ENCODE measurements at places on chromosomes 7 and 10.
A peak's percentile ranks its signal among the peaks of the same experiment; 100 is the strongest.

DNA sequence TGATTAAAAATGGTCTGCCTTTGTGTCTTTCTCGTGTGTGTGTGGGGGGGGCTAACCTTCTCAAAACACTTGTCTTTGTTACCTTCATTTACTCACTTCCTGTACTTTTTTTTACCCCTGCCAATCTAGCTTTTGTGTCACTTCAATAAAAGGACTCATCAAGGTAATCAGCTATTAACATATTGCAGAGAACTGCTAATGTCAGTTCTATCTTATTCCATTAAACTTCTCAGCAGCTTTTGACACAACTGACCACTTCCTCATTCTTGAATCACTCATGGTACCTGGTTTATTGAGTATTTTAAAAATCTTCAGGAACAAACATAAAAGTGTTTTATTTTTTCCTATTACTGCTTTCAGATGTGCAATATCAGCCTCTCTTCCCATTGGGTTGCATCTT is 59.8 kb downstream of the SLC25A40 start:
- DNase-seq, result no peak

GRCh38 chr7:27096768-27097514 is 1.1 kb upstream of the HOXA1 start:
- no peak for DNase-seq

- peak; percentile 23 for DNase-seq
Measured at GRCh38 chr10:111077785-111078504, 1.1 kb downstream of the ADRA2A start.

- no peak for DNase-seq
Measured at GRCh38 chr10:129491123-129491734, 24.2 kb downstream of the MGMT start.

DNA sequence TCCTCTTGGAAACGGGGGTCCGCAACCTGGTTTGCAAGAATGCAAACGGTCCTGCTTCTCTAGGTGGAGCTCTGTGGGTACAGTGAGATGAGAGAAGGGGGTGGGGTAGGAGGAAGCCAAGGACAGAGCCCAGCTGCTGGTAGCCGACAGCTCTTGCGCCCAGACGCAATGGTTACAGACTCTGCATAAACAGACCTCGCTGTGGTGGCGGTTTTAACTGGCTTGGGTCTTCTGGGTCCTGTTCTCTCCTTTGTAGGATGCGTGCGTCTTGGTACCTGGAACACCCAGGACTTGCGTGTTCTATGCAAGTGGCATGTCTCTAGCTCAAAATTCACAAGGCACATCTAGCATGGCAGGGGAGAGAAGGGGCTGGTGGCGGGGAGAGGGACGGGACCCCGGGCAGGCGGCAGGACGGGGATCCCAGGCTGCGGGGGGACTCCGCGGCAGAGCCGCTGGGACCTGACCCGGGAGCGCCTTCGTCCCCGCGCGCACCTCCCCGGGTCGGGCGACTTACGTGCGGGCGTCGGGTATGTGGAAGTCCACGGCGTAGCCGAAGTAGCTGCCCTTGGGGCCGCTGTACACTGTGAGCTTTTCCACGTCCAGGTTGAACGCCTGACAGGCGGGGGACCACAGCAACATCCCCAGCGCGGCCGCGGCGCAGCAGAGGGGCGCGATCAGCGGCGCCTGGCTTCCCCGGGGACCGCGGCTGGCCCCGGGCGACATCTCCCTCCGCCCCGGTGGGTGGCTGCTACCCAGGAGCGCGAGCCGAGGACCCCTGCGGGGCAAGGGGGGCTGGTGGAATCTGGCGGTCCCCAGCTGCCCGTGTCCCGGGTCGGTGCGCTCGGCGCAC is 448 bp downstream of the ITGA8 start:
- DNase-seq, result peak; percentile 7

GRCh38 chr7:10703981-10704380 is 269.7 kb upstream of the PHF14 start:
- no peak for DNase-seq

DNA sequence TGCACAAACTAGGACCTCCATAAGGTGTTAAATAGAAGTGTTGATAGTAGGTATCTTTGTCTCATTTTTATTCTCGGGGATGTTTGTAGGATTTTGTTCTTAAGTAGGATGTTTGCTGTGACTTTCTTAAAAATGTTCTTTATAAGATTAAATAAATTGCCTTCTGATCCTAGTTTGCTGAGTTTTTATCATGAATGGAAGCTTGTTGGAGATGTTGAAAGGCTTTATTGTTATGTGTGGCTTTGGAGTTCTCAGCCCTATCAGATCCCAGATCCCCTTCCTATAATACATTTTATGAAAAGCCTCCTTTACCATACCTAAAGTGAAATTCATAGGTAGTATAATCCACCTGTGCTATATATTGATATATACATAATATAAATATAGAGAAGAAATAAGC is 40.1 kb downstream of the NHLRC2 start:
- no peak for DNase-seq

GRCh38 chr10:26805567-26806245 is 55.1 kb downstream of the ABI1 start:
- no peak for DNase-seq

DNA sequence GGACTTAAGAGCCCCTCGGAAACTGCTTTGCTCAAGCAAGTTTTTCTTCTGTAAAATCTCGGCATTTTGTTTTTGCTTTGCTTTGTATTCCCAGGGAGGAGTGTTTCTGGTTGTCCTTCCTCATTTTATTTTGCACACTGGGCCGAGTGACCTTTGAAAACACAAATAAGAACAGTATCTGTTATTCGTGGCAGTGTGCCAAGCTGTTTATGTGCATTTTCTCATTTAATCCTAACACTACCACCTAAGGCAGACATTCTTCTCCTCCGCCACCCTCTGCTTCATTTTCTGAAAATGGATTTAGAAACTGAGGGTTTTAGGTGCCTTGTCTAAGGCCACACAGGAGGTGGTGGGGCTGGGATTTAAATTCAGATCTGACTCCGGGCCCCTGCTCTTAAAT is 218.5 kb downstream of the TCF7L2 start:
- no peak for DNase-seq

GRCh38 chr7:29483219-29484104 is 80.2 kb upstream of the PRR15 start:
- DNase-seq, result no peak

GRCh38 chr10:44397476-44398225 is 12.8 kb upstream of the CXCL12 start:
- no peak for DNase-seq

GRCh38 chr7:30926313-30926712 is 14.7 kb downstream of the AQP1 start:
- DNase-seq, result no peak

GRCh38 chr7:14144538-14144937 is 155.1 kb upstream of the ETV1 start:
- peak; percentile 84 for DNase-seq

DNA sequence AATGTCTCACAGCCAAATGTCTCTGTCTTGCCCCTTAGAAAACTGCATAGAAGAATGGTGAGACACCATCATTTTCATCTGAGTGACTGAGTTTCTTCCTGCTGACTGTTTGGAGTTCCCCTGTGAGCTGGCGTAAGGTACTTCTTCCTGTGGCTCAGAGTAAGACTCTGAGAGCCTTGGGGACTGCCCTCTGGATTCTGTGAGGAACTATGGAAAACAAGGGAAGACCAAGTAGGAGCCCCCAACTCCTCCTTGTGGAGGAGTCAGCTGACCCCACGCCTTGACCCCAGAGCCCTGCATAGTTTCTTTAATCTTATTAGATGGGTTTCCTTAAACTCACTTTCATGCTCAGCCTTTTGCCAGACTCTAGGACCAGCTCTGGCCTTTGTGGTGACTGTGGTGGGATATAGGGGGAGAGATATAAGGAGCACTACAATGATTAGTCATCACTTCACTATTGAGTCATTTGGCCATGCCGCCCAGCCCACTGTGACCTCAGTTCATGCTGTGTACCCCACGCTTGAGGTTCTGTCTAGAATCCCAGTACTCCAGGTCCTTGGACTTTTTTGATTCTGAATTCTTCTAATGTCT is 51.8 kb upstream of the FAM133B start:
- DNase-seq, result no peak

DNA sequence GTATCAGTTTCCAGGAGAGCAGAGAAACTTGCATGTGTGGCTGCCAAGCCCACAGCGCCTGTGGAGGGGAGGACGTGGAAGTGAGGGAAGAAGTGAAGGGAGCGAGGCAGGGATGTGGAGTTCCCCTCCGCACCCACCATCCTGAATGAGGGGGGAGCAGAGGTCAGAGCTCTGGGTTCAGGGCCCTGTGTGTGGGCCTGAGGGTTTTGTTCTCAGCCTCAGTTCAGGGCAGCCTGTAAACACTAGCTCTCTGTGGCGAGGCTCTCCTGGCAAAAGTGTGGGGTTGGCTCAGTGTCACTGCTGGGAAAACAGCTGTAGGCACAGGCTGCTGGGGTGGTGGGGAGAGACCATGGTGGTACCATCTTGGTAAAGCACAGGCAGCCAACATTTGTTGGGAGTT is 108.4 kb downstream of the C10orf105 start:
- DNase-seq, result no peak

GRCh38 chr7:129832701-129833227 is 120.0 kb downstream of the UBE2H start:
- no peak for DNase-seq

GRCh38 chr7:121011401-121011800 is 22.9 kb downstream of the CPED1 start:
- no peak for DNase-seq

GRCh38 chr7:118872568-118872967 is 648.1 kb downstream of the ANKRD7 start:
- no peak for DNase-seq

- DNase-seq, result no peak
Measured at GRCh38 chr7:102721-103120, 89.7 kb upstream of the FAM20C start.

DNA sequence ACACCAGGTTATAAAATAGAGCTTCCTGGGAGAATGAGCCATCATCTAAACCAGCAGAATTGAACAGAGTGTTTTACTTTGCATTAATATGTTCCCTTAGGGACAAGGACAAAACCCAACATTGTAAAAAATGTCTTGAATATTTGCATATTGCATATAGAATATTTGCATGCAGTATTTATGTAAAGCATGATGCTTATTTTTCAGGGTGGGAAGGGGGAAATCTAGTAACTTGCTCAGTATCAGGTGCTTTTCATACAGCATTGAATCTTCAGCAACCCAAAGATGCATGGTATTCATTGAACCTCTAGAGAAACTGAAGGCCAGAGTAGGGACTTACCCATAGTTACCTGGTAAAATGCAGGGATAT is 409.2 kb upstream of the ZMIZ1 start:
- DNase-seq, result no peak

- peak; percentile 20 for DNase-seq
Measured at GRCh38 chr10:44974628-44975430, 3.8 kb downstream of the DEPP1 start.

GRCh38 chr7:28135315-28135714 is 45.3 kb downstream of the JAZF1 start:
- DNase-seq, result no peak

DNA sequence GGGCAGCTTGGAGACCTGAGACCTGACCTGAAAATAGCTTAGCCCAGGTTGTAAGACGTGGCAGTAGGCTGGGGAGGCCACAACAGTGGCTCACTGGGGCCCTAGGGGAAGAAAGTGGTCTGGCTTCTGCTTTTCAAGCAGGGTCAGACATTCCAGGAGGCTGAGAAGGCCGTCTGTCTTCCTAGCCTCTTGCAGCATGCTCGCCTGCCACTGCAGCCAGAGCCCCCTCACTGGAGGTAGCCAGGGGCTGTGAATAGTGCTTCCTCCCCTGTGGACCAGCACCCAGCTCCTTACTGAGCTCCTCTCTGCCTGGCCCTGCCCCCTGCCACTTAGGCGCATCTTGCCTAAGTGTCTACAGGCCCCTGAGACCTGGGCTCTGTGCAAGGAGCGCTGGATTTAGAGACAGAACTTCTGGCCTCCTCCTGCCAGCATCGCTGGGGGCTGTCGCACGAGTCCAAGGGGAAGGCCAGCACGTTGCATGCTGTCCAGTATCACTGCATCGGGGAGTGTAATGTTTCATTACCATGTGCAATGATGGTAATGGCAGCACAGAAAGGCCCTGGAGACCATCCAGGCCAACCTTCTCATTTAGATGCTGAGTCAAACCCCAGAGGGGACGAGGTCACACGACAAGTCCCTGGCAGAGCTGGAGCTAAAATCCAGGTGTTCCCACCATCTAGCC is 12.7 kb downstream of the ZMIZ1 start:
- DNase-seq, result no peak

GRCh38 chr10:100122780-100123179 is 41.1 kb upstream of the CPN1 start:
- DNase-seq, result no peak

DNA sequence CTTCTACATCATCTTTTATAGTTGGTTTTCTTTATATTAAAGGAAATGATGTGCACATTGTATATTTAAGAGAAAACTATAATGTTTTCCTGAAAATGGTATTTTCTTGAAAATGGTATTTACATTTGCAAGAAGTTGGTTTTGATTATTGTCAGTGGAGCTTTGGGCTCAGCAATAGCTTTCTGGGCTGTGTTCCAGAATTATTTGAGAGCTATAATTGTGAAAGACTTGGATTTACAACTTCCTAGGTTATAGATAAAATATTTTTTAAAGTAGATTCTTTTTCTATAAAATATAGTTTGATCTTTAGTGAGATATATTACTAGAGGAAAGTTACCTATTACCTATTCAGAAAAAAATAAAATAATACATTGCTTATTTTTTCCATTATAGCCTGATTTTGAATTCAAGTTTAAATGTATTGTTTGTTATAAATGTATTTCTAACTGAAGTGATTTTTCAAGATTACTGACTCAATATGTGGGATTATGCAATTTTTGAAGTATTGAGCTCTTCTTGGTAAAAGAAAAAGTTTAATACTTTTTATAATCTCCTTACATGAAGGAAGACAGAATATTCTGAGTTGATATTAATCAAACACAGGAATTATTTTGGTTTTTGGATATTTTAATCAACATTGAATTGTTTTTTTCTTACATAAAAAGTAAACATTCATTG is 20.2 kb downstream of the GNAI1 start:
- DNase-seq, result no peak

GRCh38 chr10:103154521-103155299 is 38.4 kb downstream of the NT5C2 start:
- DNase-seq, result no peak

DNA sequence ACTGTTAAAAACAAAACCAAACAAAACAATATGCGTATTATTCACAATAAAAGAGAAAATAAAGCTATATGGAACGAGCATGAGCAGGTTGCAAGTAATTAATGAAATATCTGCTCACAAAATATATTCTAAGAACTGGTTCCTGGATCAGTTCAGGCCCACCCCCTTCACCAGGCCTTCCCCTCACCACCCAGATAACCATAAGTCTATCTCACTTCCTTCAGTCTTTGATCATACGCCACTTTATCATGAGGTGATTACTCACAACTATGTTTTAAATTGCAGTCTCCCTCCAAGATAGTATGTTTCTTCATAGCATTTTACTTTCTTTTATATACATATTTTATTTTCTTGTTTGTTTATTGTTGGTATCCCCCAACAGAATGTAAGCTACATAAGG is 263.1 kb upstream of the HGF start:
- no peak for DNase-seq

DNA sequence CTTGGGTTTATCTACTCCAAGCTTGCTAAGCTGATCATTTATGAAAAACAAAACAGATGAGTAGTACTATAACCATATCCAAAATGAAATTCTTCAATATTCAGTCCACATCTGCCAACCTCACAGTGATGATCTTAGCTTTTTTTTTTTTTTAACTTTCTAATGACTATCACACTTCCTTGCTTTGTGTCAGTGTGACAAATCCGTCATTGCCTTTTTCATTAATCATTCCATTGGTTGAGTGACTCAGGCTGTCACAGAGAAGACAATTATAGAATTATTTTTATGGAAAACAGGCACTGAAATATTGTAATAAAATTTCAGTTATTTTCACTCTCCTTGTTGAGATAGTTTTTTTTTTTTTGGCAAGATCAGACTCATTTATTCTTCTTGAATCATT is 70.7 kb downstream of the CPVL start:
- DNase-seq, result no peak
